Activated CD8-positive, alpha-beta T cell treated with anti-CD3 and anti-CD28 coated beads for 36 hours (primary cell): ENCODE measurements at places on chromosomes 1 and 21. TPM values are rescaled to one million over a fixed set of nuclear protein-coding genes. Genes with fewer than 3 reads are reported as not detected.

The GPR61 gene
- total RNA-seq, result not detected

DNA sequence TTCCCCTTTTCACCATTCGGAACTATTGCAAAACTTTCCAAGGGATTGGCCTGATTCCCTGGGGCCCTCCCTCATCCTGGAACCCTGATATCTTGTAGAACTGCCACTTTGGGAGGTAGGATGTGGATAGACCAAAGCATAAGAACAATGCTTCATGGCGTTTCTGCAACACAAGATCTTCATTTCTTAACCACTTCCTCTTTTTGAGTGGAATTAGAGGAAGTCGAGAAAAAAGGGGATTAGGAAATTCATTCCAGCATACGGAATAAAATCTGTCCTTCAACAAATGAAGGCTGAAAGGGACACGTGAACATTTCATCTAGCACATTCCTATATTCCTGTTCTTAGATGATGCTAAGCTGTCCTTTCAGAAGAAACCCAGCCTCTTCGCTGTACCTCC, 149.3 kb downstream of the HUNK start:
- DNase-seq, result no peak

GRCh38 chr1:48644905-48645605, 131.6 kb downstream of the BEND5 start:
- no peak for DNase-seq

- no peak for DNase-seq
These were observed 185.7 kb downstream of the IGSF21 start for GRCh38 chr1:18293291-18293690.

- DNase-seq, result no peak
These were observed 204.1 kb downstream of the FMN2 start for GRCh38 chr1:240295811-240296210.

DNA sequence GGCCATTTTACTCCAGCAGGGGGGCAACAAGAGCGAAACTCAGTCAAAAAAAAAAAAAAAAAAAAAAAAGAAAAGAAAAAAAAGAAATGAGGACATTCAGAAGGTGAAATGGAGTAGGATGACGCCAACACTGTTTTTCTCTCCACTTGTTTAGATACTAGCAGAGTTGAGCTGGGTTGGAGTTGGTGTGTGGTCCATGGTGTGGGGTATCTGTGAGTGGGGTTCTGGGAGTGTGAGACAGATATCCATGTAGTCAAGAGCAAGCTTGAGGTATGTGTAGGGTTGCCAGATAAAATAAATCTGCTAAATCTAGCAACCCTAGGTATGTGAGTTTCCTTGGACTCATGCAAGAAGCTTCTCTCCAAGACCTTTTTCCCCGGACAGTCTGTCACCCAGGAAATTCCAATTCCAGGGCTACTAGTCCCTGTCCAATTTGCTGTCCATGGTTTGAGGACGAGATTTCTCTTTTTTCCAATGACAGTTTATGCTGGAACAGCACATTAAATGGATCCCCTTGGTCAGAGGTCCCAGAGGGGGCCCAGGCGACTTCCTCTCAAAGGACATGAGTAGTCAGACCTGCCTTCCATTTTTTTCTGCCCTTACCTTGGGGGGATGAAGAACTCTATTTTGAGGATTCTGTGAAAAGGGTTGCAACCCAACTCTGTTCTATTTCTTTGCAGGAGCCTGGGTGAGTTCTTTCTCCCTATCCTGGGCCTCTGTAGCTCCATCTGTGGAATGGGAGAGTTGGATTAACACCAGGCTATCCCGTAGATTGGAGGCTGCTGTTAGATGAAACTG, 2.1 kb upstream of the FOXD2 start:
- no peak for DNase-seq
